ENCODE measurements at places on chromosomes 2 and 18.

DNA sequence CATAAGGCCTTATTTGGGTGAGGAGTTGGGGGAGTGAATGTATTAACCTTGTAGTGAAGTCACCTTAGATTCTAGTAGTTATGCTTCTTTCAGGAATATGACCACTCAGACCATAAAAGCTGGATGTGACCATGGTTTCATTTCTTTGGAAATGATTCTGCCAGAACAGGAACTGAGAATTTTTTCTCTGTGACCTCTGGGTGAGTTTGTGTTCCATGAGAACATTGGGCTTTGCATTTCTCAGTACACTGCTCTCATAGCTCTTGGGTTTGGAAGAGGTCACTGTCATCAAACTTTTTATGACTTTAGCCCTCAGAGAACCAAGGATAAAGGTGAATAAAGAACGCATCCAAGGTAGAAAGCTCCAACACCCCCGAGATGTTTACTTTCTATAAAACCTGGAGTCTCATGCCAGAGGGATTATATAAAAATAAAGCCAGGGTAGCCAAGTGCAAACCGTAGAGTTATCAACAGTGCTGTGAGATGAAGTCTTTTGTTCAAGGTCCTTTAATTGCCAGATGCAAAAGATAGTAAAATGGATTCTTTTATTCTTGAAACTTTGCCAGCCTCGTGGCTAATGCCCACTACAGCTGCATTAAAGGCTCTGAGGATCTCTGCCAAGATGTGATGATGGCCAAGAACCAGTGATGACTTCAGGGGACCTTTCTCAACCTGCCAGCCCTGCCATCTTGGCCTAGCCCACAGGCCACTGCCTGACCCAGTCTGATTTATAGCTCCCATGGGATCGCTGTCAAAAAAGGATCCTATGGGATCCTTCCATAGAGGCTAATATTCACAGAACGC is 27.8 kb upstream of the MAT2A start:
- no peak for DNase-seq

- no peak for DNase-seq
Measured at GRCh38 chr2:108193251-108193650, 46.5 kb upstream of the SULT1C3 start.

DNA sequence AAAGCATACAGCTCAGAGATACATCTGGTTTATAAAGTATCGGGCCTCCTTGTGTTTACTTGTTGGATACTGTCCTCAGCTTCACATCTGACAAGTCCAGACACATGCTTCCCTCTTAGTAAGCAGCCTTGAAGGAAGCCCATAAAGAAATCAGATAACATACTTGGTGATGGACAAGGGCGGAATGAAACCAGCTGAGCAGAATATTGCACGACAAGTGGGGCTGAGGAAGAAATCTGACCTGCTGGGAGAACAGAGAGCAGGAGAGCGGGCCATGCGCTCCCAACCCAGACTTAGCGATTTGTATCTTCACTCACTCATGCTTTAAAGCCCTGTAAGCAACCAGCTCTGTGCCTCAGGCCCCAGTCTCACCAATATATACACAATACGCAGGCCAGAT is 208.4 kb downstream of the CDH20 start:
- no peak for DNase-seq

DNA sequence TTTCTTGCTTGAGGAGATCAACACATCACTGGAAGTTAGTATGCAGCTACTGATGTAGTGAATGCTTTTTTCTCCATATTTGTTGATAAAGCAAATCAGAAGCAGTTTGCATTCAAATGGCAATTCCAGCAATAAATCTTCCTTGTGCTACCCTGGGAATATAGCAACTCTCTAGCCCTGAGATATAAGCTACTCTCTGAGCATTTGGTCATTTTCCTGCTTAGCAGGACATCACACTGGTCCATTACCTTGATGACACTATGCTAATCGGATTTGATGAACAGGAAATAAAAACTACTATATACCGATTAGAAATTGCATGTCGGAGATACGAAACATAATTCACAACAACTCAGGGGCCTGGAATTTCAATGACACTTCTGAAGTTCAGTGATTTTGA is 152.7 kb downstream of the CBLN2 start:
- DNase-seq: no peak

GRCh38 chr2:3279236-3279960 is 98.2 kb downstream of the EIPR1 start:
- DNase-seq: no peak

Measured in bone marrow (tissue), 2 donors.